ENCODE measurements at places on chromosomes 7 and 10. TPM values are rescaled to one million over a fixed set of nuclear protein-coding genes. Genes with fewer than 3 reads are reported as not detected.

INMT gene
- total RNA-seq: not detected

ASB10 gene
- total RNA-seq: not detected

FFAR4 gene
- not detected for total RNA-seq

TNRC18 gene
- 78.0 TPM for total RNA-seq

AQP1 gene
- 10.3 TPM for total RNA-seq

ZPBP gene
- not detected for total RNA-seq

CACNA2D1 gene
- 3.9 TPM for total RNA-seq
